ENCODE measurements at places on chromosomes 2 and 18. TPM values are rescaled to one million over a fixed set of nuclear protein-coding genes. Genes with fewer than 3 reads are reported as not detected.
A peak's percentile ranks its signal among the peaks of the same experiment; 100 is the strongest.

Gene SRD5A2
- under 0.01 TPM for total RNA-seq

Gene CFAP53
- total RNA-seq: 0.18 TPM

Gene LRRTM1
- 0.27 TPM for total RNA-seq

Gene C2orf15
- 0.04 TPM for total RNA-seq

Gene POTEJ
- 0.04 TPM for total RNA-seq

Gene SLC8A1
- total RNA-seq: 36.8 TPM

Gene FAM228A
- total RNA-seq: 0.22 TPM

Gene C2orf74
- total RNA-seq: 23.1 TPM

Gene SIX3
- total RNA-seq: not detected

Gene CNDP1
- 0.13 TPM for total RNA-seq

Gene TACR1
- total RNA-seq: 0.18 TPM

Gene CYP20A1
- 26.1 TPM for total RNA-seq

Gene LBX2
- total RNA-seq: 0.66 TPM

DNA sequence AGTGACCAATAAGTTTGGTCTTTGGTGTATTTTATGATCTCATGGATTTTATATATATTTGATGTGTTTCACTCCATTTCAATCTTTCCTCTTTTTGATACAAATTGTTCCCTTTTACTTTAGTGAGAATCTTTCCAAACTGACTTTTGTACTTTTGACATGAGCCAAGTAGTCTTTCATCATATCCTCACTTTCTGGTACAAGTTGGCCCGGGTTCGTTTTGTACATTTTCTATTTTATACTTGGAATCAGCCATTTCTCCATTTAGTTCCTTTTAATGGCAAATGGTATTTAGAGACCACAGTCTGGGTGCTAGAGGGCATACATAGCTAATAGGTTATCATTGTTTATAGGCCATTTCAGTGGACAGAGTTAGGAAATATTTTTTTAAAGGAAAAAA lies 147.9 kb upstream of the MYO3B start:
- DNase-seq: no peak
- no peak overlapping the region for H3K4me3 ChIP-seq
- no peak overlapping the region for H3K27ac ChIP-seq
- H3K36me3 ChIP-seq: peaks cover 8% of the 10 kb centered on the region
- no peaks in the 10 kb centered on the region for H3K27me3 ChIP-seq

DNA sequence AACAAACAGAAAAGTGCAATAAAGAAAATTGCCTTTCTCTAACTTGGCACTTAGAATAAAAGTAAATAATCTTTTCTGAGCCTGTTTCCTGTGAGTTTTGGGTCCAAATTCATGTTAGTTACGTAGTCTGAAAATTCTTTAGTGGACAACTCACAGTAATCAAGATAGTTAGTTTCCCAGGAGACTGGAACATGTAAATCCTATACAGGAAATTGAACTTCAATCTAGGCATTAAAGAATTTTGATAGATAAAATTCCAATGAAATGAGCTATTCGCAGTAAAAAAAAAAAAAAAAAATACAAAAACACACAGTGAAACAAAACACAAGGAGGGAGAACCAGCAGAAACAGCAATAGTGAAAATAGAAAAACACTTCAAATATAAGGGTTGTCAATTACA lies 83.8 kb upstream of the REG3G start:
- no peak overlapping the region for H3K4me3 ChIP-seq
- H3K27me3 ChIP-seq: no peaks in the 10 kb centered on the region
- DNase-seq: no peak
- H3K27ac ChIP-seq: no peak overlapping the region
- no peaks in the 10 kb centered on the region for H3K4me1 ChIP-seq

DNA sequence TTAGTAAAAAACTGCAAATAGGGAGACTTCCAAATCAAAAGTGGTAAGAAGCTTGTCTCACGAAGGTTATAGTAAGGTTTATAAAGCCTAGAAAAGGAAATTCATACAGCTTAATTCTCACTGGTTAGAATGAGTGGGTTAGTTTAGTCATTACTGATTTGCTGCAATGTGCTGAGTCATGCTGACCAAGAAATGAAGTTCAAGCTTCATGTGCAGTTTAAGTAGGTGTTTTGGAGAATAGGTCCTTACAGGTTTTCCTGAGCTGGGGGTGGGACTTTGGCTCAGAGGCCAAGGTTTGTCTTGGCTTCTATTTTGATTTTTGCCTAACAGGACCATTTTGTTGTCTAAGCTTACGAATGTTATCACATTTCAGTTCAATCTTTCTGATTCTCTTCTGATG lies 15.1 kb downstream of the CLIP4 start:
- H3K27ac ChIP-seq: no peak overlapping the region
- H3K4me3 ChIP-seq: no peak overlapping the region
- H3K36me3 ChIP-seq: no peaks in the 10 kb centered on the region
- no peaks in the 10 kb centered on the region for H3K27me3 ChIP-seq
- DNase-seq: peak; percentile 4
- no peaks in the 10 kb centered on the region for H3K4me1 ChIP-seq

GRCh38 chr2:172993931-172994717 lies 81.5 kb upstream of the MAP3K20 start:
- no peak for DNase-seq
- no peak overlapping the region for H3K27ac ChIP-seq
- H3K27me3 ChIP-seq: no peaks in the 10 kb centered on the region
- no peaks in the 10 kb centered on the region for H3K4me1 ChIP-seq
- H3K36me3 ChIP-seq: no peaks in the 10 kb centered on the region

DNA sequence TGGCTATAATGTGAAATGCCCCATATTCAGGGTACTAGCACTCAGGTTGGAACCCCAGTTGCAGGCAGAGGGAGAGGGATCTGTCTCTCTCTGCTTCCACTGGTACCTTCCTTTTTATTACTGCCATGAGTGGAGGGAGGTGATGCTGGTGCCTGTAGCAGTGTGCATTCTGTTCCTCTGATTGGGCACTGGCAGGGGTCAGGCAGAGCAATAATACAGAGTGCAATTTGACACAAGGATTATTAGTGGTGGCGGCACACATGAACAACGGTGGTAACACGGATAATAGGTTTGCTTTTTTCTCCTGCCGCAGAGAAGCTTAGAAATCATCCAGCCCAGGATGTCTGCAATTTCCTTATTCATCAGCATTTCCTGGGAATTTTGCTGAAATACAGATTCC lies 525.7 kb downstream of the SLC4A3 start:
- no peaks in the 10 kb centered on the region for H3K4me1 ChIP-seq
- no peak overlapping the region for H3K27ac ChIP-seq
- no peaks in the 10 kb centered on the region for H3K36me3 ChIP-seq

- H3K4me3 ChIP-seq: peak within 1 kb of the TSS; percentile 93
- peaks cover 19% of the 10 kb centered on the region for H3K36me3 ChIP-seq
- peaks cover 15% of the 10 kb centered on the region for H3K4me1 ChIP-seq
- peak within 1 kb of the TSS; percentile 71 for H3K27ac ChIP-seq
Measured at GRCh38 chr2:233854241-233854981, at the start of gene HJURP. Gene HJURP (minus strand): TSS chr2:233854535. CDS start chr2:233854500, 35 bp downstream.

DNA sequence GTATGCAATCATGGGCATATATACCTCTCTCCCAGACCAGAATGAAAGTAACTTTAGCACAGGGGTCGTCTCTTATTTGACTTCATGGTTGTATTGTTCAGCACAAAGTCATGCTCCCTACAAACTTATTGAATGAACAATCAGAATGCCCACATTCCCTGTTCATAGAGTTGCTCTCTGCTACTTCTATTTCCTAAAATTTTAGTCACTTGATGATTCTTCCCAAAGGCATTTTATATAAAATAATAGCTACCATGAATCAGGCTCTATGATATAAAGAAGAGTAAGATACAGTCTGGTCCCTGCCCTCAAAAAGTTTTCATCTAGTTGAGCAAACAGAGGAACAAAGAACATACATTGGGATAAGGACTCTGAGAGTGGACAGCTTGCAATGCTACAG lies 162.2 kb downstream of the SLC39A10 start:
- no peak overlapping the region for H3K27ac ChIP-seq
- no peaks in the 10 kb centered on the region for H3K27me3 ChIP-seq
- no peak overlapping the region for H3K4me3 ChIP-seq
- no peak for DNase-seq
- no peaks in the 10 kb centered on the region for H3K4me1 ChIP-seq

GRCh38 chr2:199303728-199304177 lies 154.0 kb downstream of the SATB2 start:
- no peak overlapping the region for H3K27ac ChIP-seq
- H3K27me3 ChIP-seq: no peaks in the 10 kb centered on the region
- H3K4me1 ChIP-seq: peaks cover 7% of the 10 kb centered on the region
- H3K36me3 ChIP-seq: no peaks in the 10 kb centered on the region

- no peaks in the 10 kb centered on the region for H3K4me1 ChIP-seq
- no peaks in the 10 kb centered on the region for H3K27me3 ChIP-seq
- no peaks in the 10 kb centered on the region for H3K36me3 ChIP-seq
- no peak overlapping the region for H3K4me3 ChIP-seq
- H3K27ac ChIP-seq: no peak overlapping the region
Measured at GRCh38 chr2:150555611-150556356, 68.3 kb upstream of the RND3 start.

- no peaks in the 10 kb centered on the region for H3K27me3 ChIP-seq
- no peaks in the 10 kb centered on the region for H3K4me1 ChIP-seq
- no peak overlapping the region for H3K4me3 ChIP-seq
- H3K27ac ChIP-seq: no peak overlapping the region
- DNase-seq: peak; percentile 76
- H3K36me3 ChIP-seq: no peaks in the 10 kb centered on the region
Measured at GRCh38 chr2:187499941-187500532, 52.0 kb upstream of the CALCRL start.

DNA sequence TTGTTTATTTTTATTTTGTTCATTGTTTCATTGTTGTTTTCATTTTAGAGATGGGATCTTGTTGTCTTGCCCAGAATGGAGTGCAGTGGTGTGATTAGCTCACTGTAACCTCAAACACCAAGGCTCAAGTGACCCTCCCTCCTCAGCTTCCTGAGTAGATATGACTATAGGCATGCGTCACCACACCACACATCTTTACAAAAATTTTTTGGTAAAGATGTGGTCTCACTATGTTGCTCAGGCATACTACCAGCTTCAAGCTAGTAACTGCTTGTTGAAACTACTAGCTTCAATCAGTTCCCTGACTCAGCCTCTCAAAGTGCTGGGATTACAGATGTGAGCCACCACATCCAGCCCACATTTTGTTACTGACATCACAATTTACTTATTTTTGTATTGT lies 14.8 kb downstream of the FAM237A start:
- H3K4me3 ChIP-seq: no peak overlapping the region
- H3K27me3 ChIP-seq: no peaks in the 10 kb centered on the region
- no peak for DNase-seq
- no peaks in the 10 kb centered on the region for H3K4me1 ChIP-seq
- no peaks in the 10 kb centered on the region for H3K36me3 ChIP-seq

GRCh38 chr2:39176997-39177396 lies 56.1 kb upstream of the SOS1 start:
- no peak for DNase-seq
- no peak overlapping the region for H3K4me3 ChIP-seq
- no peak overlapping the region for H3K27ac ChIP-seq
- H3K4me1 ChIP-seq: no peaks in the 10 kb centered on the region

DNA sequence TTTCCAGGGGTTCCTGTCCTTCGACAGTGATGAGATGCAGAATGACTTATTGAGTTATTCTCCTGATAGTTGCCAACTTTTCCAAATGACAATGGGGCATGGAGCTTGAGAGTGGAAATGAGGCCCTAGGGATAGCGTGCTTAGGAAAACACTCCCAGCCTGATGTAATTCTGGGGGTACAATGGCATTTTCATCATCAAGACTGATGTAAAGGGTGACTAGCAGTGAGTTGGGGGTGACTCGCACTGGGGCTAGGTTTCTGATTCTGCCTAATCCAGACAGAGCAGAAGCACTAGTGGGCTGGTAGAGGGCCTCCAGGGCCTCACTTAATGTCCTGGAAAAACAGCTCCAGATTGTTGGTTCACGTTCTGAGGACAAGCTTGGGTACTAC lies 34.0 kb upstream of the IL37 start:
- no peak for DNase-seq
- no peak overlapping the region for H3K4me3 ChIP-seq
- H3K4me1 ChIP-seq: no peaks in the 10 kb centered on the region
- no peak overlapping the region for H3K27ac ChIP-seq

GRCh38 chr18:13309748-13310670 lies 91.4 kb downstream of the LDLRAD4 start:
- H3K27me3 ChIP-seq: no peaks in the 10 kb centered on the region
- H3K4me1 ChIP-seq: peaks cover 5% of the 10 kb centered on the region
- H3K36me3 ChIP-seq: no peaks in the 10 kb centered on the region
- no peak for DNase-seq
- no peak overlapping the region for H3K4me3 ChIP-seq

- no peak overlapping the region for H3K4me3 ChIP-seq
- no peaks in the 10 kb centered on the region for H3K27me3 ChIP-seq
- no peak for DNase-seq
- H3K4me1 ChIP-seq: no peaks in the 10 kb centered on the region
- no peak overlapping the region for H3K27ac ChIP-seq
Measured at GRCh38 chr2:161044921-161045320, 115.3 kb upstream of the TANK start.

- H3K27ac ChIP-seq: no peak overlapping the region
- peaks cover 5% of the 10 kb centered on the region for H3K27me3 ChIP-seq
- no peak overlapping the region for H3K4me3 ChIP-seq
- H3K4me1 ChIP-seq: peaks cover 14% of the 10 kb centered on the region
- no peaks in the 10 kb centered on the region for H3K36me3 ChIP-seq
Measured at GRCh38 chr2:30957591-30957990, 150.3 kb upstream of the CAPN13 start.

DNA sequence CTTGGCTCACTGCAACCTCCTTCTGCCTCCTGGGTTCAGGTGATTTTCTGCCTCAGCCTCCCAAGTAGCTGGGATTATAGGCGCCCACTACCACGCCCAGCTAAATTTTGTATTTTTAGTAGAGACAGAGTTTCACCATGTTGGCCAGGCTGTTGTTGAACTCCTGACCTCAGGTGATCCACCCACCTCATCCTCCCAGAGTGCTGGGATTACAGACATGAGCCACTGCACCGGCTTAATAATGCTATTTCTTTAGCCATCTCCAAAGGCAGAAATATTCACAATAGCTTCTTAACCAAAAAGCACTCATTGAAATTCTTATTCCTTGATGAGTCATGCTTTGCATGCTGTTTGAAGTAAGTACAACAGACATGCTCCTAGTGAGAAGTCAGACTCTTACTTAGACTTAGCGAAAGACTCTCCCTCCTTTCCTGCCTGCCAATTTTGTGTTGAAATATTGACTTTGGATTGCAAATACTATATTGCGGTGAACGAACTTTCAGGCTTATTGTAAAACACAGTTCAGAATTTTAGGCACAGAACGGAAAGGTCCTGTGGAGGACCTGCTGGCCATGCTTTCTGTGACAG lies 4.4 kb downstream of the ACTR3 start:
- H3K4me1 ChIP-seq: peaks cover 2% of the 10 kb centered on the region
- peak; percentile 9 for DNase-seq
- no peak overlapping the region for H3K27ac ChIP-seq
- peaks cover 4% of the 10 kb centered on the region for H3K36me3 ChIP-seq
- H3K27me3 ChIP-seq: no peaks in the 10 kb centered on the region
- H3K4me3 ChIP-seq: no peak overlapping the region

Measured in muscle of leg (tissue), 16 donors.